ENCODE measurements at places on chromosomes 12 and 14. TPM values are rescaled to one million over a fixed set of nuclear protein-coding genes. Genes with fewer than 3 reads are reported as not detected.

FOXA1 gene
- total RNA-seq: 21.8 TPM

C12orf50 gene
- total RNA-seq: 0.22 TPM

GNB3 gene
- total RNA-seq: 24.3 TPM

SALL2 gene
- total RNA-seq: 45.2 TPM

OR4K5 gene
- total RNA-seq: not detected

DNA sequence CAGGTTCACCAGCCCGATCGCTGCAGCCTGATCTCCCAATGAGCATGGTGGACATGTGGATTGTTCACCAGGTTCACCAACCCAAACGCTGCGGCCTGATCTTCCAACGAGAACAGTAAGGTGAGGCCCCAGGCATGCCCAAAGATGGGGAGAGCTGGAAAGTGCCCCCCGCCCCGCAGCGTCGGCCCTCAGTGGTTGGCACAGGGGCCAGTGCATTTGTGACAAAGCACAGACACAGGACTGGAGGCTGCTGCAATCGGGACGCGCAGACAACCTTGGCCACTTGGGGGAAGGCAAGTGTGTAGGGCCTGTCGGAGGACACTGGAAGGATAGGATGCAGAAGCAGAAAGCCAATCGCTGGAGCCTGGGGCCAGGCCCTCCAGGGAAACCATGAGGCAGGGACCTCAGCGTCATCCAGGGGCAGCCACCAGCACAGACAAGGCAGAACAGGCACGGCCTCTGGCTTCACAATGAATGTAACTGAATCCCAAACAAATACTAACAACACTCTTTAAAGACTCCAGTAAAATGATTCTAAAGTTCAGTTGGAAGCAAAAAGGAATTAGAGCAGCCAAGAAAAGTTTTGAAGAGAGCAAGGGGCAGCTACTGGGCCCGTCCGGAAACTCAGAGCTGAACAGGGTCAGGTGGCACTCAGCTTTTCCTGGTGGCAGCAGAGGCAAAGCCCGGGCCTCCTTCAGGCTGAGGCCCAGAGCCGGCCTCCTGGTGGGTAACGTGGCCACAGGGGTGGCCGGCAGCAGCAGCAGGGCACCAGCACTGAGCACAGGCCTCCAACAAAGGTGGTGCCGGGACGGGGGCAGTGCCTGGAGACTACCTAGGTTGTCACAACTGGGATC lies 13.3 kb downstream of the BRF1 start:
- no peak overlapping the region for H3K4me3 ChIP-seq
- no peaks in the 10 kb centered on the region for H3K27me3 ChIP-seq
- H3K36me3 ChIP-seq: peaks cover 6% of the 10 kb centered on the region
- no peak for DNase-seq

GRCh38 chr12:45282411-45282810 lies 66.5 kb downstream of the ANO6 start:
- no peak overlapping the region for H3K4me3 ChIP-seq
- H3K36me3 ChIP-seq: peaks cover 13% of the 10 kb centered on the region
- H3K27ac ChIP-seq: no peak overlapping the region
- H3K4me1 ChIP-seq: peaks cover 64% of the 10 kb centered on the region

DNA sequence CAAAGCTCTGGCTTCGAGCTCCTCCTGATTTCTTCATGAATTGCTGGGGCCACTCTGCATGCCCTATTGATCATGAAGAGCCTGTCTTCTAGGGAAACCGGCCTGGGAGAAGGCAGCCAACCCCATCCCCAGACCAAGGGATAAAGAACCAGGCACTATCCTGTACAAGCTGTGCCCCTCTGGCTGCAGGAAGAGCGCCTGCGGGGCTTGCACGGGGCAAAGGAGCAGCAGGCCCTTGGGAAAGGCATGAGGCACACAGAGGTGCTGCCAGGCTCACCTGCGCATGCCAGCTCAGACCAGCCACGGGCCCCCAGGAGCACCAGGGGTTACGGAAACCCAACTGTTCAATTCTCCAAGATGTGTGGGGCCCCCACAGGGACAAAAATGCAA lies 2.1 kb downstream of the ITPK1 start:
- H3K4me3 ChIP-seq: peak overlapping the region; percentile 80
- no peaks in the 10 kb centered on the region for H3K36me3 ChIP-seq

GRCh38 chr14:101852785-101853184 lies 91.3 kb downstream of the PPP2R5C start:
- no peak overlapping the region for H3K27ac ChIP-seq
- no peak for DNase-seq
- no peaks in the 10 kb centered on the region for H3K27me3 ChIP-seq
- H3K4me3 ChIP-seq: no peak overlapping the region
- H3K36me3 ChIP-seq: peaks cover 7% of the 10 kb centered on the region
- peaks cover 12% of the 10 kb centered on the region for H3K4me1 ChIP-seq

HOXC12 gene
- total RNA-seq: not detected

- no peak for DNase-seq
- H3K27me3 ChIP-seq: no peaks in the 10 kb centered on the region
- no peak overlapping the region for H3K4me3 ChIP-seq
- no peaks in the 10 kb centered on the region for H3K36me3 ChIP-seq
Measured at GRCh38 chr14:68364792-68365192, 428.1 kb downstream of the ZFP36L1 start.

GRCh38 chr14:91405724-91406435 lies 11.7 kb downstream of the CCDC88C start:
- H3K36me3 ChIP-seq: peaks cover 5% of the 10 kb centered on the region

DNA sequence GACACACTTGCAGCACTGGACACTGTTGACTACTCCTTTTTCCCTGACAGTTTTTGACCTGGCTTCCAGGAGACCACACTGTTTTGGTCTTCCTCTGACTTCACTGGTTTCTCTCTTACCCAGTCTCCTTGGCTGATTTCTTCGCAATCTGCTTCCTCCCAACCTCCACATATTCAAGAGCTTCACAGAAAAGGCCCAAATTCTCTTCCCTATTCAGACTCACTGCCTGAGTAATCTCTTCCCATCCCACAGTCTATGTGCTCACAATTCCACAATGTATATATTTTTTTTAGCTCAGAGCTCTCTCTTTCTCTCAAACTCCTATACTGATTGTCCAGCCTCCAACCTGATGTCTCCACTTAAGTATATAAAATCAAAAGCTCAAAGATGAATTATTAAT lies 115.4 kb downstream of the SINHCAF start:
- H3K36me3 ChIP-seq: no peaks in the 10 kb centered on the region
- peaks cover 12% of the 10 kb centered on the region for H3K4me1 ChIP-seq
- no peaks in the 10 kb centered on the region for H3K27me3 ChIP-seq
- no peak for DNase-seq
- H3K27ac ChIP-seq: no peak overlapping the region

CLEC6A gene
- not detected for total RNA-seq

GRCh38 chr12:57611827-57612710 lies 834 bp downstream of the ARHGEF25 start:
- H3K4me3 ChIP-seq: peak overlapping the region; percentile 80
- H3K4me1 ChIP-seq: peaks cover 25% of the 10 kb centered on the region
- peaks cover 42% of the 10 kb centered on the region for H3K36me3 ChIP-seq
- DNase-seq: no peak
- peaks cover 16% of the 10 kb centered on the region for H3K27me3 ChIP-seq

DNA sequence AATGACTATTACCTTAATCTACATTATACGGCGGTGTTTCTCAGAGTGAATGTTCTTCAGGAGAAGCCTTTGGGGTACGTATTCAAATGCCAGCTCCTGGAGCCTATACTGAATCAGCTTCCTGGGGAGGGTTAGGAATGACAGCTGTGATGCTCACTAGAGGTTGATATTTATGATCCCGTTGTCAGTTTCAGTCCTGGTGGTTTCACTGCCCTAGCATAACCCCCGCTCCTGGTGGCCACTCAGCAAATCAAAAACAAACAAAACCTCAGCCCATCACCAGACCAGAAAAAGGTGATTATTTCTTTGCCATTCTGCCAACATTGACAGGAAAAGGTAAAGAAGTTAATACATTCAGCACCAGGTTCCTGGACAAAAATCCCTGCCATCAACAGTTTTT lies 136.5 kb upstream of the CRY1 start:
- DNase-seq: no peak
- no peaks in the 10 kb centered on the region for H3K36me3 ChIP-seq
- no peak overlapping the region for H3K27ac ChIP-seq
- H3K4me3 ChIP-seq: no peak overlapping the region
- H3K27me3 ChIP-seq: peaks cover 42% of the 10 kb centered on the region
- H3K4me1 ChIP-seq: peaks cover 2% of the 10 kb centered on the region

GRCh38 chr14:81222691-81223090 lies 1.9 kb upstream of the GTF2A1 start:
- H3K4me1 ChIP-seq: peaks cover 23% of the 10 kb centered on the region
- no peaks in the 10 kb centered on the region for H3K27me3 ChIP-seq
- DNase-seq: no peak
- no peaks in the 10 kb centered on the region for H3K36me3 ChIP-seq
- no peak overlapping the region for H3K4me3 ChIP-seq

GRCh38 chr14:94462219-94462551 lies 9.6 kb upstream of the SERPINA11 start:
- H3K4me3 ChIP-seq: no peak overlapping the region
- no peak overlapping the region for H3K27ac ChIP-seq
- H3K4me1 ChIP-seq: no peaks in the 10 kb centered on the region
- H3K36me3 ChIP-seq: no peaks in the 10 kb centered on the region

DNA sequence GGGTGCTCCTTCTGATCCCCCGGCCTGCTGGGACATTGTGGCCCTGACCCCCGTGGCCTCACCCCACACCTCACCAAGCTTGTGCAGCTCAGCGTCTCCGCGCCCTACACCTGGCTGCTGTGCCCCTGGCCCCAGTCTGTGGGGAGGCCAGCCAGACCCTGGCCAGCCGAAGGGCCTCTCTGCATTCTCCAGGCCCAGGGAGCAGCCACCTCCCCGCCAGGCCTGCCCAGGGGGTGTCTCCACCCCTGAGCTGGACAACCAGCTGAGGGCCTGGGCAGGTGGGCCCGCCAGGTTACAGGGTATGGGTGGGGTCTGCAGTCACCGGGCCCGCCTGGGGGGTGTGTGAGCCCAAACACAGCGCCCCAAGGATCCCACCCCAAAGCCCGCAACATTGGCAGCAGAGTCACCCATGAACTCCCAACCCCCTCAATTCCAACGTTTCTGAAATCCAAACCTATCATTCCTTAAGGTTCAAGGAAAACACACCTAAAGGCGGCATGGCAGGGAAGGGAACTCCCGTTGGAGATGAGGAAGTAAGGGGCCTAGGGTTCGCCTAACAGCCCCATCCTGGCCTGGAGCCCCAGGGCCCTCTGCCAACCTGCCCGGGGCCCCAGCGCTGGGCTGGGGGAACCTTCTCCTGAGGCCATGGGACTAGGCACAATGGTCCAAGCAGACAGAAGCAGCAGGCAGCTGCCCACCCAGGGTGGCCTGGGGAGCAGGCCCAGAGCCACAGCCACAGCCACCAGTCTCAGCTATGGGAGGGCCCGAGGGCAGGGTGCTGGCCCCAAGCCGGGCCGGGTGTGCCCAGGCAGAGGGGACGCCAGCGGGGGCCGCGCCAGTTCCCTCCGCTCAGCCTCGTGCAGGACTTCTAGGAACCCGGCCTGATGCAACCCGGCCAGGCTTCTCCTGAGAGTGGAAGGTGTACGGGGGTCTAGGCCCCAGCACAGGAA lies 8.5 kb downstream of the AKT1 start:
- no peaks in the 10 kb centered on the region for H3K4me1 ChIP-seq
- no peak overlapping the region for H3K27ac ChIP-seq
- no peak overlapping the region for H3K4me3 ChIP-seq
- DNase-seq: no peak
- H3K36me3 ChIP-seq: no peaks in the 10 kb centered on the region

- peak overlapping the region; percentile 95 for H3K27ac ChIP-seq
- H3K4me1 ChIP-seq: peaks cover 51% of the 10 kb centered on the region
- no peak for DNase-seq
- H3K4me3 ChIP-seq: peak overlapping the region; percentile 84
- H3K36me3 ChIP-seq: peaks cover 10% of the 10 kb centered on the region
Measured at GRCh38 chr14:24430143-24430681, 458 bp downstream of the KHNYN start.

GRCh38 chr14:51394804-51395203 lies 154.8 kb downstream of the TMX1 start:
- H3K27me3 ChIP-seq: no peaks in the 10 kb centered on the region
- H3K27ac ChIP-seq: peak overlapping the region; percentile 80
- H3K4me3 ChIP-seq: no peak overlapping the region
- peaks cover 40% of the 10 kb centered on the region for H3K4me1 ChIP-seq
- no peaks in the 10 kb centered on the region for H3K36me3 ChIP-seq
- no peak for DNase-seq

LUM gene
- total RNA-seq: 490 TPM

SLC5A8 gene
- total RNA-seq: not detected

GRCh38 chr12:102871014-102871413 lies 46.0 kb downstream of the PAH start:
- no peaks in the 10 kb centered on the region for H3K36me3 ChIP-seq

DTX3 gene
- total RNA-seq: 90.0 TPM

DNA sequence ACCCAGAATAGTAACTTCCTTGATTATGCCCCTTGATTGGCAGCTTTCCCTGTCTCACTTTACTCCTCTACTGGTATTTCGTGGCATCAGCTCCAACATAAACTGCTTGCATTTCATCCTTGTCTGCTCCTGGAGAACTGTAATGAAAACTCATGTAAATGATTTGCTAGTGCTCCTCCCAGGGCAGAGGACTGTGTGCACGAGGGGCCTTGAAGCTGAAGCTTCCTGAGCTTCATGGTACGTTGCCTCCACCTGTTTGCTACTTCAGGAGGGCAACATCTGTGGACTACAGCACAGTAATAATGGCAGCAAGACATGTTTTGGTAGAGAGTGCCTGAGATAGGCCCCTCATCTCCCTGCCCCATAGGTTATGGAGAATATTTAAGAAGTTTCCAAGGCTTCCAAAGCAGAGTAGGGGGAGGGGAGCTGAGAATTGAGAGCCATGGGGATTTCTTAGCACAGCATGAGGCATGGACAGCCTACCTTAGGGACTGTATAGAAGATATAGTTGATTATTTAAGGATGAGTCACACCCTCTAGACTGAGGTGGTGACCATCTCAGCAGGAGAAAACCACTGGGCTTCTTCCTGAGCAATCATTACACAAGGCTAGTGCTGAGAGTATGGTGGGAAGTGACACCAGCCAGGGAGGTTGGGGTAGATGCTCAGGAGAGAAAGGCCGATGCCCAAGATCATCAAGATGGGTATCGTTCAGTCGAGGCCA lies 29.5 kb downstream of the CCDC198 start:
- no peaks in the 10 kb centered on the region for H3K36me3 ChIP-seq
- DNase-seq: no peak
- H3K4me3 ChIP-seq: no peak overlapping the region
- H3K27me3 ChIP-seq: peaks cover 1% of the 10 kb centered on the region

BMAL2 gene
- 3.8 TPM for total RNA-seq

DNA sequence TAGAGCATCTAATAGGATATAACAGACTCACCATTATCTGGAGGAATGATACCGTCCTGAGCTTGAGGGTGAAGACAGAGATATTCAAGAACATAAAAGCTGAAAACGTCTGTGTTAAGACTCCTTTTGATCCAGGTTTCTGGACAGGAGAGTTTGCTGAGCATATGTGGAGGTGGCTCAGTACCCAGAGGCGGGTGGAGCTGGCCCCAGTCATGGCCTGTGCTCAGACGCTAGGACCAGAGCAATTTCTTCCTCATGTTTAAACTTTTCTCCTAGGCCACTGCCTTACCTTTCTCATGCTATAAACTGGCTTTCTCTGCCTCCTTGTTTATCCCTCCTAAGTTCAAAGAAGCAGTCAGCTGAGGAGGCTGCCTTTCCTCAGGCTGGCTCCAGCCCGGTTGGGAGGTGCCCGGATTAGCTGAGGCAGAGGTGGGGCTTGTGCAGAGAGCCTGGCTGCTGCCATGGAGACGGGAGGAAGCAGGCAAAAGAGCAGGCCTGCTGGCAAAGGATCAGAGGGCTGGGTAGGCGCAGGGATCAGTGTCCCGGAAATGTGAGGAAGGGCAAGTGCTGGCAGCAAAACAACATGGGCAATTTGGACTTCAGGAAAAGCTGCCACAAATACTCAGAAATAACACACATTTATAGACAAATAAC lies 13.7 kb downstream of the COA8 start:
- H3K27ac ChIP-seq: peak overlapping the region; percentile 90
- no peak overlapping the region for H3K4me3 ChIP-seq
- peaks cover 14% of the 10 kb centered on the region for H3K36me3 ChIP-seq
- peak; percentile 68 for DNase-seq

FBXW8 gene
- total RNA-seq: 40.1 TPM

All from mesothelial cell of epicardium (in vitro differentiated cells).